Daoy (cell line): ENCODE measurements at places on chromosomes 7 and 10. TPM values are rescaled to one million over a fixed set of nuclear protein-coding genes. Genes with fewer than 3 reads are reported as not detected.

- no peak for DNase-seq
Observed at GRCh38 chr7:114151777-114152176, 233.0 kb upstream of the PPP1R3A start.

DNA sequence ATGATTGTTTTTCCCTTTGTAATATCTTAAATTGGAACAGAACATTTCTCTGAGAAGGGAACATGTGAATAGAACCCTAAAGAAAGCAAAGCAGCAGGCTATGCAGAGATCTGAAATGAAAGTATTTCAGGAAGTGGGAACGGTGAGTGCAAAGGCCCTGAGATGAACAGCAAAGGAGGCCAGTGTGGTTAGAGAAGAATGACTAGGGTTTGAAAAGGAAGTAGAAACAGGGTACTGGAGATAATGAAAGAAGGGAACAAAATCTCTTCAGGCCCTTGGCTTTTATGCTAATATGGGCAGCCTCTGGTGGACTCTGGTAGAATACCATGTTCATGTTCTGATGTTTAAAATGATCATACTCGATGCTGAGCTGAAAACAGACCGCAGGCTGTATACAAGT is 22.2 kb downstream of the ARHGAP21 start:
- no peak for DNase-seq

The CRHR2 gene
- total RNA-seq: not detected in 2 replicates

The MEST gene
- 566 and 568 TPM in 2 replicates for total RNA-seq

The AKR1C4 gene
- not detected in 2 replicates for total RNA-seq

The AOAH gene
- 39.0 and 42.6 TPM in 2 replicates for total RNA-seq
